Stimulated activated CD8-positive, alpha-beta memory T cell treated with anti-CD3 and anti-CD28 coated beads, Interleukin-7, amount 100 ng/mL, for 1 hour (primary cell): ENCODE measurements at places on chromosomes 5 and 9.

GRCh38 chr5:110413856-110414255, 312.6 kb downstream of the TMEM232 start:
- DNase-seq: no peak

- no peak for DNase-seq
These were observed 230.8 kb downstream of the ENC1 start for GRCh38 chr5:74409712-74410111.

- DNase-seq: no peak
These were observed 116.2 kb downstream of the PRELID2 start for GRCh38 chr5:145718956-145719355.

- no peak for DNase-seq
These were observed 27.9 kb upstream of the SMU1 start for GRCh38 chr9:33104401-33104800.

DNA sequence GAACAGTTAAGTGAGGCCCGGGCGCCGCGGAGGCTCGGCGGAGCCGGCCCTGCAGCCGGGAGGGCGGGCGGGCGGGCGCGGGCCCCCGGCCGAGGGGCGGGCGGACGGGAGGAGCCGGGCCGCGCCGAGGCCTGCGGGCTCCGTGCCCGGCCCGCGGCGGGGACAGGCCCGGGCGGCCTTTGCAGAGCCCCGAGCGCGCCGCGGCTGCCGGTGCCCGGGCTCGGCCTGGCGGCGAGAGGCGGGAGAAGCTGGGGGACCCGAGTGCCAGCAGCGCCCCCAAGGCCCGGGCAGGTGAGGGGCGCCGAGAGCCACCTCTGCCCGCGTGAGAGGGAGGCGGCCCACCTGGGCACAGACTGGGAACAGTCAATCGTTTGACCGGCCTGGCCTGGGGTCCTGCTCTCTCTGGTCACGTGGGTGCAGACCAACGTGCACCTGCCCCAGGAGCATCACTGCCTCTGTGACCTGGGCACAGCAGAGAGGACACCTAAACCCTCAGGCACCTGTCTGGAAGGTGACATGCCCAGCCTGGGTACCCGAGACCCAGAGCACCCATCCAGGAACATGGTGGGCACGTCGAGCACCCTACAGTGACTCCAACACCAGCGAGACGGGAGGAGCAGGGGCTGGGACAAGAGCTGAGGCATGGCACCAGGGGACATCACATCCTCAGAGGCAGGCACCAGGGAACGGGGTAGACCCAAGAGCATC, 531 bp downstream of the MVB12B start:
- no peak for DNase-seq

- no peak for DNase-seq
These were observed 212.7 kb upstream of the FAM174A start for GRCh38 chr5:100322483-100322882.

DNA sequence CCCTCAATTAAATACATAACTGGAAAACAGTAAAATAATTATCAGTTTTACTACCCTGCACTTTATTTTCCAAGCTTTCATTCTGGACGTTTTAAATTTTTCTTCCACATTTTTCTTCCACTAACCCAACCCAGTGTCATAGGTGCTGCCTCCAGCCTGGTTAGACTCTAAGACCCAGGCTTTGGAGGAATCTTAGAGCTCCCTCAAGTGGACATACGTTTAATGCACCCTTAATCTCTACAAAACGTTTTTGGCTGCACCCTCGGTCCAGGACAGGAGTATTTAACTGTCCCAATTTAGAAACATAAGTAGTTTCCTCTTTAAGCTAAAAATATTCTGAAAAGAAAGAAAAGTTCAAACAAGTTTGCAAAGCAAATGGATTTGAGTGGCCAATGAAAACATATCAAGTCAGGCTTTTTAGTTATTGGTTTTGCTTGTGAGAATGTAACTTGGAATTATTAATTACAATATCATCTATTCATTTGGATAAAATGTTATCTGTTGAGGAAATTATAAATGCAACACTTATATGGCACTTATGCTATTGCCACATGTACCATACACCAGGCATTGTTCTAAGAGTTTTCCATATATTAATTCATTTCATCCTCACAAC, 38.9 kb downstream of the CDH6 start:
- DNase-seq: no peak

- DNase-seq: no peak
These were observed 77.0 kb upstream of the TMC1 start for GRCh38 chr9:72444435-72444834.

- no peak for DNase-seq
These were observed 87.7 kb downstream of the ENTREP1 start for GRCh38 chr9:69412741-69413150.

DNA sequence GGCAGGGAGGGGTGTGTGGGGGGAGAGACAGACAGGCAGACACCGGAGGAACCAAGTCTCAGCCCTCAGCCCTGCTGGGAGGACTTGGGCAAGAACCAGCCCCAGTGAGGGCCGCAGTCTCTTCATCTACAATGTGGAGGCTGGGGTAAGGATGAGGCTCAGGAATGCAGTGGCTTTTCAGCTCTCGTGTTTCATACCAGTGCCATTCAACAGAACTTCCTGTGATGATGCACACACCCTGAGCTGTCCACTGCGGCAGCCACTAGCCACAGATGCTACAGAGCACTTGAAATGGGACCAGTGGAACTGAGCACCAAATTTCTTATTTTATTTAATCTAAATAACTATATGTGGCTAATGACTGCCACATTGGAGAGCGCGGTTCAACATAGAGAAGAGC, 10.7 kb downstream of the CAMK2A start:
- no peak for DNase-seq

DNA sequence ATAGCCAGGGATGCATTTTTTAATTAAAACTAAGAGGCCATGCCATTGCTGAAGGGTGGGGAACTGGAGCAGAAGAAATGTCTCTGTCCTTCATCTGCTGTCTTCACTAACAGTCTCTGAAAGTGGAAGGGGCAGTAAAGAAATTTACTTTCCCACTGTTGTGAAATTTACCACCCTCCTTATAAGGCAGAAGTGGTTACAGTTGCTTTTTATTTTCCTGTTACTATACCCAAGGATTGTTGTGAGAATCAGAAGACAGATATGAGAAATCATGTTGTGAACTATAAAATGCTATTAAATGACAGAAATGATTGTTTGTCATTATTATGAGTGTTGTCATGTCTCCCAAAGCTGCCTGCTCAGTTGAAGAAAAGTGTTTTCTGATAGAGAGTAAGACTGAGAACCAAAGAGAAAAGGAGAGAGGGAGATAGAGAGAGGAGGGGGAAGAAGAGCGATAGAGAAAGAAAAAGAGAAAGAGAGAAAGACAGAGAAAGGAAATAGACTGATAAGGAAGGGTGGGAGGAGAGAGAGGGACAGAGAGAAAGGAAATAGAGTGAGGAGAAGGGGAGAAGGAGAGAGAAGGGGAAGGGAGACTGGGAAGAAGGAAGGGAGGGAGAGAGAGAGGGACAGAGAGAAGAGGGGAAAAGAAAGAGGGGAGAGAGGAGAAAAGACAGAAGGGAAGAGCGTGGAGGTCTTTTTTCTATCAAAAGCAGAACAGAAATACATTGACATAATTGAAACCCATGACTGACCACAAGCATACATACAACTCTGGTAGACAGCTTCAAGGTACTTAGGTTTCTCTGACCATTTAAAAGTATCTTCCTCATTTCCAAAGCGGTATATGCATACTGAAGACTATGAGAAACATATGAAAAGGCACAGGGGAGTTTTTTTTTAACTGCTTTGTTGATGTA, 22.5 kb downstream of the SEC61B start:
- no peak for DNase-seq

GRCh38 chr9:26677965-26678706, 214.5 kb downstream of the CAAP1 start:
- DNase-seq: no peak

GRCh38 chr5:108148715-108149139, 233.2 kb downstream of the FBXL17 start:
- DNase-seq: no peak

GRCh38 chr5:66565878-66566277, 30.3 kb upstream of the MAST4 start:
- no peak for DNase-seq

DNA sequence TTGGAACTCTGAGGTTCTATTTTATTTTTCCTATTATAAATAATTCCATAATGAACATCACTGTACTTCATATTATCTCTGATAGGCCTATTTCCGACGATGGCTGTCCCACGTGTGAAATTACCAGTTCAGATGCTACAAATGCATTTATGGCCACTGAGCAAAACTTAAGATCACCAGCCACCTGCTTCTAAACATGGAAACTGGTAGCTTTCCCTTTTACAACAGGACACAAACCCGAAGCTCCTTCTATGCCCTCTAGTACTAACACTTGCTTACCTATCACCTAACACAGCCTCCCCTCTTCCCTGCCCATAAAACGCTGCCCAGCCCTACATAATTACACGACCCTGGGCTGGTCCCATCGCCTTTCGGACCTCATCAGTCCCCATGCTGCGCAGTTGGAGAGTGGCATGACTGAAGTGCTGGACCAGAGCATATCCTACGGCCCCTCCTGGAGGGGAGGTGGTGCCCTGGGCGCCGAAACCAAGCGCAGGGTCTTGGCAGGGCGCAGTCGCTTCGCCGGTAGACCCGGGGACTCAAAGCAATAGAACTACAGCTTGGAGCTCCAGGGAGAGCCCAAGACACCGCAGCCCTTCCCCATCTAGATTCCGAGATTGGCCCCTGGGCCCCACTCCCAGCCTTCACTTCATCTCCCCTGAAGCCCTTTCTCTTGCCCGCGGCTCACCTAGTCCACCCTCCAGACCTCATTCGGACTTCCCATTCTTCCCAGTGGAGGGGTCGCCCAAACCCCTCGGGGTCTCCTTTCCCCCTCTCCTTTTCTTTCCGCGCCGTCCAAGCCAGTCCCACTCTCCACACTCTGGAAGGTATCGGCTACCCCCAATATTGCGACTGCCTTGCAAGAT, 1.0 kb upstream of the SAP30L start:
- no peak for DNase-seq

GRCh38 chr5:110900829-110901228, 162.0 kb downstream of the SLC25A46 start:
- DNase-seq: no peak

DNA sequence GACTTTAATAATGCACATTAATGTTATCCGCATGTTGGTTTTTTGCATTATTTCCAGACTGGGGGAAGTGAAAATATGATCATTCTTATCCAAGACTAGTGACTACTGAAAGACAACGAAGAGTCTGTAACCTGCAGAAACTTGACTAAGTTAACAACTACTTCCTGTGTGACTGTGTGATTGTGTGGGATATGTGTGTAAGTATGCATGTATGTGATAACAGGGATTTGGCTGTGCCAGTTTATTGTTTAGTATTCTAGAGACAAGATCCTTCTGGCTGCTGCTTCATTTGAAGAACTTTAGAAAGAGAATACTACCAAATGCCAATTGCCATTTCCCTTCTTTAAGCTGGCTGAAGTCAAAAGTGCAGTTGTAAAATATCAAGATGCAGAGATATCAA, 375.7 kb upstream of the PRR16 start:
- DNase-seq: no peak

GRCh38 chr5:150848271-150848670, 1.9 kb downstream of the IRGM start:
- DNase-seq: no peak

DNA sequence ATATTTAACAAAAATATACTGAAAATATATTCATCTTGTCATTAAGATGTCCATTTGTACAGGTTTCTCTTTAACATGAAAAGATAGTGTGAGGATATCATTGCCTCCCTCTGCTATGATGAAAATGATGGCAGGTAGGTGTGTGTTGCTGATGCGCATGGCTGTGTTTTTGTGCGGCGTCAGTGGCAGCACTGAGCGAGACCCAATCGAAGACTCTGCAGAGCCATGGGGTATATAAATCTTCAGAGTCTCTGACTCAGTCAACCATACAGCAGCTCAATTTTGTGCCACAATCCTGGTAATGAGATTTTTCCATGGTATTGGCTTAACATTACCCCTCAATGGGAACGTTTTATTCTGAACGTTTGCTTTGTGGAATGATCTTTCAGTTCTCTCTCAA, 153.5 kb upstream of the IQGAP2 start:
- DNase-seq: no peak

GRCh38 chr5:156687514-156687913, 162.6 kb upstream of the PPP1R2B start:
- DNase-seq: no peak

GRCh38 chr9:100406962-100407361, 20.0 kb upstream of the MSANTD3 start:
- no peak for DNase-seq

DNA sequence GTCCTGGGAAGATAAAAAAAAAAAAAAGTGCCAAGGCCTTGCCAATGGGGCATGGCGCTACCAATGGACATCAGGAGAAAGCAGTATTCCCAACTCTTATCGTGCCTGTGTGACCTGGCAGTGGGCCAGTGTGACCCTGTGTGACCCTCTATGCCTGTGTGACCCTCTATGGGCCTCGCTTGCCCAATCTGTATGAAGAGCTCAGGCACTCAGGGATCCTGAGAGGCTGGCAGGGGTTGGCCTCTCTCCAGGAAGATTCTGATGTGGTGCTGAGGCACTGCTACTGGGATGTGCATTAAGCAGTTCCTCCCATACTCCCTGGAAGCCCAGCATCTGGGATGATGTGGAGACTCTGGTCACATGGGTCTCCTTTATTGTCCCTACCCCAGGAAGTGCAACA, 179.2 kb downstream of the MACROH2A1 start:
- no peak for DNase-seq

- DNase-seq: no peak
These were observed 180.5 kb downstream of the CNTLN start for GRCh38 chr9:17315341-17315740.

DNA sequence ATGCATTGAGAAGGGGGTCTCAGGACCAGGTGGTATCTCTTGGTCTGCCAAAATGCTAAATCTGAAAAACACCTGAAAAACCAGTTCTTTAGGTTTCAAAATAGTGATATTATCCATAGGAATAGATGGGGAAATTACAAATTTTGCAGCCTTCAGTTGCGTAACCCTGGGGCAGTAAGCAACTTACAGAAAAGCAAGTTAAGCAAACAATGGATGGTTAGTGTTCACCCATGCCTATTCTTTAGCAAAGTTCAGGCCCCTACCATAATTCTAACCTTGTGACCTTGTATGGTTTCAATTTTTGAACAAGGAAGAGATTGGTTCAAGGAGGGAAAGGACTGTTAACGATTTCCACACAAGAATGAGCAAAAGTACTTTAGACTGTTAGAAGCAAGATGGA, 24.5 kb downstream of the GLRX start:
- no peak for DNase-seq

DNA sequence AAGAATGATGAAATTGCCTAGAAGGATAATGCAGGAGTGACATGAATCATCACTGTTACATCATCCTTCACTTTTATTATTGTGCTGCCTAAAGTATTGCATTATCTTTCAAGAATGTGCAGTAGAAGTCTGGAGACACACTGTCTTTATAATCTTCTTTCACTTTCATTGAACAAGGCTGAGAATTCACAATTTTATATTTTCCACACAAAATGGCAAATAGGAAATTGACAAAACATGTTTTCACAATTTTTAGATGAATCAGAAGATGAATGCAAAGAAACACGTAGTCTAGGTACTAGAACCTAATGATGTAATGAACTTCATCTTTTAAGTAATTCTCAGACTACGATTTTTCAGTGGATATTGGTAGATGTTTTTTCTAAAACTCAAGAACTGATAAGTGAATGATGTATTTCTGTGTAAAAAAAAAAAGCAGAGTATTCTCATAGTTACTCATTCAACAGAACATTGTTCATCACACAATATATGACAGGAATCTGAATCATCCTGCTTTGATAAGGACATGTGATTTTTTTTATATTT, 131.5 kb upstream of the GRHPR start:
- no peak for DNase-seq

GRCh38 chr9:16312962-16313546, 557.4 kb downstream of the BNC2 start:
- no peak for DNase-seq
